ENCODE measurements at places on chromosomes 6 and 20.

- no peak for DNase-seq
Measured at GRCh38 chr20:46955601-46956556, 61.2 kb downstream of the EYA2 start.

DNA sequence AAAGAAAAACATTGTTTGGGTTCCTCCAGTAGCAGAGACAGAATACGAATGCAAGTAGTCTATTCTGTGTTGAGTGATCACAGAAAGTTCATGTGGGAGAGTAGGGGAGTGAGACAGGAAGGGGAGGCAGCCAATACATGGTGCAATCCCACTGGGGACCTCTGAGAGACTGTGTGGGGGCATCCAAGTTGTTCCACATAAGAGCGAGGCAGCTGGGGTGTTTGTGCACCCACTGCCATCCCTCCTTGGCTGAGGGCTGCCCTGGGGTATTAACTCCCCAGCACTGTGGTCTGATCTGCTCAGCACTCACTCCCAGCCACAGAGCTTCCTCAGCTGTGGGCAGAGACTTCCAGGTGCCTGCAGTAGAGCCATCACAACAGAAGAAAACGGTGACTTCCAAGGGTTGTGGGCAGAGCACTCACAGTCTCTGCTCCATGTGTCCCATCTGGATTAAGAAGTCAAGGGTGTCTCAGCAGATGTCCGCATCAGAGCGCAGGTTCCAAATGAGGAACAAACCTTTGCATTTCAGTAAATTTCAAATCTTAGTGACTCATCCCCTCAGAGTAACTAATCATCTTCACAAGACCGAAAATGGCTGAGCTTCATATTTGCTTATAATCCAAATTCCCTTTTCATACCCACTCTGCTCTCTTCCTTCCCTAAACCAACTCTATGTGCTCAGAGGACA is 101.9 kb upstream of the NAA20 start:
- no peak for DNase-seq

DNA sequence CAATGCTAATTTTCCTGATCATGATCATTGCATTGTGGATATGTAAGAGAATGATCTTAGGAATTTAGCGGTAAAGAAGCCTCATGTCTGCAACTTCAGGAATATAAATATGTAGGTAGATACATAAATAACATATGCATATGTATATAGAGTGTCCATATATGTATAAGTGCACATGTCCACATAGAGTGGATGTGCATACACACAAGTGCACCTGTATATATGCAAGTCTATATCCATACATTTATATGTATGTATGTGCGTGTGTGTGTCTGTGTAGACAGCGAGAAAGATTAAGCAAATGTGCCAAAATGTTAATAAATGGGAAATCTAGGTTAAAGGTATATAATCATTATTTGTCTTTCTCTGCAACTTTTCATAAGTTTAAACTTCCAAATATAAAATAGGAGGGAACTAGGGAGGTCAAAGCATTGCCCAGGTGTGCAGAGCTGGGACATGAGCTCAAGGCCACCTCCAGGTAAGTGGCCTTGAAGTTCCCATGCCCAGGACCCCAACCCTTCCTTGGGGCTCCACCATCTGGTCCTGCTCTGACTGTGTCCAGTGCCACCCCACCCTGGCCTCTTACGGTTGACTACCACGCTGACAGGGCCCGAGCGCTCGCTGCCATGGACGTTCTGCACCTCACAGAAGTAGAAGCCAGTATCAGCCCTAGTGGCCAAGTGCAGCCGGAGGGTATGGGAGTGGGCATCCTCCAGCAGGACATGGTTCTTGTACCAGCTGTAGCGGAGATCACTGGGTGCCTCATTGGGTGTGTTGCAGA is 9.6 kb downstream of the SIGLEC1 start:
- DNase-seq = no peak

DNA sequence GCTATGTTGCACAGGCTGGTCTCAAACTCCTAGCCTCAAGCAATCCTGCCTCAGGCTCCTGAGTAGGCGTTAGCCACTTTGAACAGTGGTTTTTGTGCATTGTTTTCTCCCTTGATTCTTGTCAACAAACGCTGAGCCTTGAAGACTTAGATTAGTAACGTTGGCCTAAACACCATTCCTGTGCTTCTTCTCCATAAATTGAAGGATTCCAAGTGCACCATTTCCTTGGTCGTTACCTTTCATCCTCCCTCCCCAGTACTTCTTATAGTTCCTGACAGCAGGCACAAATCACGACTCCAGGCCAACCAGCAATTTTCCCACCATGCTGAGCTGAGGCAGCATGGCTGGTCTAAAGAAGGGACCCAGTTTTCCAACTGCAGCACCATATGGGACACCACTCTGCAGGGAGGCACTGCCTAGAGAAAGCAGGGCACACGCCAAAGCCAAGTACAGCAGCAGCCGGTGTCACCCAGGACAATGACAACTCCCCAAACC is 8.9 kb downstream of the RPS10 start:
- DNase-seq = no peak

GRCh38 chr6:43302126-43302525 is 4.1 kb downstream of the SLC22A7 start:
- DNase-seq = no peak

DNA sequence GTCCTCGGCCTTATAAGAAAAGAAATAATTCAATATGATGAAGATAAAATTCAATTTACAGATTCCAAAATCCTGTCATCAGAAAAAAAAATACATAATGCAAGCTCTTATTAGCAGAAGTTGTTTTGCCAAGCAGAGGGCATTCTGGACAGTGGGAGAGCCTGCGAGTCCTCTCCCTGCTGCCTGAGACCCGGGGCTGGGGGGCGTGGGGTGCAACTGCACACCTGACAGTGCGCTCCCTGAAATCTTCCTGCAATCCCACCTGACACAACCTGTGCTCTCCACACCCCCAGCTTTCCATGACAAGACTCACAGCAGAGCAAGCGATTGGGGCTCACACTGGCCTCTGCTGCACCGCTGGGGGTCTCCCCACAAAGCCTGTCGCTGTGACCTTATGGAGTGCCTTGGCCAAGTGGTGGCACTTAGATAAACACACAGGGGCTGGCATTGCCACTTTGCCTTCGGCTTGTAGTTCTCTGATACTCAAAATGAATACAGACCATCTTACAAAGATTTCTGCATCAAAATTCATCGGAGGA is 130.3 kb upstream of the PDE10A start:
- DNase-seq = no peak

DNA sequence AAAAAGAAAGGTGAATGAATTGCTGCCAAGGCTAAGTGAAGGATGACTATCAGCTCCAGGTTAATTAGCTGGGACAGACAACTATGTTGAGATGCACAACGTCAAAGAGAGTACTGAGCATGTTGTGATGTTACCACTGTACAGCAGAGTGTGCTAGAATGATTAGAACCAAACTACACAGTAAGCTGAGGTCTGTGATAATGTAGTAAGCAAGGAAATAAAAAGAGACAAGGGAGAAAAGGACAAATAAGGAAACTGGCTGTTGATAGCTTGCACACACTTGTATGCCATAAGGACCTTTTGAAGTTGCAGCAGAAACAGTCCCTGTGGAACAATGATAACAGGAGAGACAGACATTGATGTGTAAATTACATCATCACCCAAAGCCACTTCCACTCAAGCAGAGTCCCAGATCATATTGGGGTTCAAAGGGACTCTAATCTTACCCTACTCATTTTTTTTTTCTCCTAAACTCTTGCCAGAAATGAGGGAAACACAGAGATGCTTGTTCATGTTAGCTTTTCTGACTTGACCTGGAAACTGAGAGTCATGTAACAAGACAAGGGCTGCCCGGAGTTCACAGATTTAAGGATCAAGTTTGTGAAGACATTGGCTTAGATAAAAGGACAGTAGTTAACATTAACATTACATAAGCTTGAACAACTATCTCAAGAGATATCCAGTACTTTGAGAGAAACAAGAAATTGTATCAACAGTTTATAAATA is 189.9 kb downstream of the CENPW start:
- no peak for DNase-seq

DNA sequence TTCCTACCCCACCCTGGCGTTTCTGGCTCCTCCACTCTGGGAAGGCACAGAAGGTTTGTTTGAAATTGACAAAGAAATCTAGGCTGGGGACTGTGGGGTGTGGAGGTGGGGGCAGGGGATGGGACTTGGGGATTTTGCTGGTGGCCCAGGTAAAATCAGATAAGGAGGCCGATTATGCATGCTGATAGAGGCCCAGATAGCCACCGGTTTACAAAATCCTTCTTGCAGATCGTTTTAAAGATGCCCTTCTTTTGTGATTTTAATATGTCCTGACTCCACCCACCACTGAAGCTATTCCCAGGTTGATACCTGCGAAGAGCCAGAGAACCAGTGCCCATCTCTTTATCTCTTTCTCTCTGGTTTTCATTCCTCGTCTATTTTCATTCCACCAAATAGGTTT is 104.9 kb downstream of the TFAP2C start:
- no peak for DNase-seq

GRCh38 chr6:20370393-20370792 is 31.3 kb upstream of the E2F3 start:
- DNase-seq = no peak

DNA sequence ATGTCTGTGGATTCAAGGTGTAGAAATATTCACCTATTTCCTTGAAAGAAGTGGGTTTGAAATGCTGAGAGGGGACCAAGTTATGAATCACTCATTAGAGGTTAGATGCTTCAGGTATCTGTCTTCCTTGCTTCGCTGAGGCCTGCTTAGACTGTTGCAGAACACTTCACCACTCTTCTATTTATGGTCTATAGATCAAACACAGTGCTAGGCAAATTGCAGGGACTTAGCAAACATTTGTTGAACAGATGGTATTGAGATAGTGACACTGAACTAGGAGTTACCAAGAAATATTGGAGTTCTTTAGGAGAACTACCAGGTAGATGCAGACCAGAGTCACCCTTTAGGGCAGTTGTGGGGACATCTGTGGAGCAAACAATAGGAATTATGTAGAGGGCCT is 123.8 kb downstream of the RFPL4B start:
- DNase-seq = no peak

DNA sequence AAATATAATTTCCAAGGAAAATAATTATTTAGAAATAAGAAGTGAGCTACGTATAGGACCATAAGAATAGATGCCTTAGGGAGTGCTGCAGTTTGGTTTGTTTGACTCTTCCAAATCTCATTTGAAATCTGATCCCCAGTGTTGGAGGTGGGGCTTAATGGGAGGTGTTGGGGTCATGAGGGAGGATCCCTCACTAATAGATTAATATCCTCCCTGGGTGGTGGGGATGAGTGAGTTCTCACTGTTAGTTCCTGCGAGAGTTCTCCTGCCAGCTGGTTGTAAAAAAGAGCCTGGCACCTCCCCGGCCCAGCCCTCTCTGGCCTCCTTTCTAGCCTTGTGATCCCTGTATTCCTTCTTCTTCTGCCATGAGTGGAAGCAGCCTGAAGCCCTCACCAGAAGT is 69.3 kb downstream of the RCAN2 start:
- DNase-seq = no peak

DNA sequence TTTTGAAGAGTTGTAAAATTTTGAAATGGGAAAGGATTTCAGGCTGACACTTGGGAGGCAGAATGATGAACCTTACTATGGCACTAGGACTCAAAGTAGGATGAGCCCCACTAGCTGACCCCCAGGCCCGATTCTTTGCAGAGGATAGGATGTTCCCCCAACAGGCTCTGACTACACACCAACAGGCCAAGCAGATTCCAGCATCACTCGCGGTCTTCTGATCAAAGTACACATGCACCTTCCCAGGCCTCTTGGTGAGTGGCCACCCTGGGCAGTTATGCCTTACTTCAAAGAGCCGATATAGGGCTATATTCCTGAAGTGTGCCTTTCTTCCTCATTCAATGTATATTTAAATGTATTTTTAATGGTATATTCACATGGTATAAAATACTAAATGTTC is 117.6 kb upstream of the TMEM181 start:
- no peak for DNase-seq

GRCh38 chr20:20489648-20490341 is 121.9 kb downstream of the INSM1 start:
- DNase-seq = no peak

GRCh38 chr6:7267466-7268091 is 45.4 kb downstream of the SSR1 start:
- no peak for DNase-seq

DNA sequence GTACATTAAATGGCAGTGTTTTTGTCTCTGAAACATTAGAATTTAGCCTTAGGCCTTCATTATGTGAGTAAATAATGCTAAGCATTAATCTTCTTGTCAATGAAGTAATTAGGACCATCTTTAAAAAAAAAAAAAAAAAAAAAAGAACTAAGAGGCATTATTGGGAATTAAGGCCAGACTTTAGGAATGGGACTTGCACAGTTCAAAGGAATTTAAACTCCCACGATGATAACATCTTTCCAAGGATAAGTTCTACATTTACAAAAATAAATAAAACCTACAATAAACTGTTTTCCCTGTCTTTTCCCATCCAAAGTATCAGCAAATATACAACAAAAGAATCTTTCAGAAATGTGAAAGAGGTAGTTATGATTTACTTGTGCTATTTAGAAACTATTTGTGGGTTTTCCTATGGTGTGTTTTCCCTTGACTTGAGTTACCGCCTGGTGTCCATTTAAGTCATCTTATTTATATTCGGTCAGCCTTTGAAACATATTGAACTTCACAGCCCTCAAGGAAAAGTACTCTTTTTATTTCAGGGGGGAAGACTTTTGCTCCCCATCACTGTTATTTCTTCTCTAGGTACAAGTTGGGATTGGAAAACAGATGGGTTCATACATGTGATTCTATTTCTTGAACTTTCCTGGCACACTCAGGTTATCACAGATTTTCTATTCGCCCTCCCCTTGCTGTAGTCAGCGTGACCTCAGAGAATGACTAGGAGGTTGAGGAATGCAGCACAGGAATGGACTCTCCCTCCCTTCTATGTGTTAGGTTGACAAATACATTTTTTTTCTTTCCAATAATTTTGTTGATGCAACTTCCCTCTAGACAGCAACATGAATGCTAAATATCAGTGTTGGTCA is 13.6 kb downstream of the STMND1 start:
- DNase-seq = no peak

DNA sequence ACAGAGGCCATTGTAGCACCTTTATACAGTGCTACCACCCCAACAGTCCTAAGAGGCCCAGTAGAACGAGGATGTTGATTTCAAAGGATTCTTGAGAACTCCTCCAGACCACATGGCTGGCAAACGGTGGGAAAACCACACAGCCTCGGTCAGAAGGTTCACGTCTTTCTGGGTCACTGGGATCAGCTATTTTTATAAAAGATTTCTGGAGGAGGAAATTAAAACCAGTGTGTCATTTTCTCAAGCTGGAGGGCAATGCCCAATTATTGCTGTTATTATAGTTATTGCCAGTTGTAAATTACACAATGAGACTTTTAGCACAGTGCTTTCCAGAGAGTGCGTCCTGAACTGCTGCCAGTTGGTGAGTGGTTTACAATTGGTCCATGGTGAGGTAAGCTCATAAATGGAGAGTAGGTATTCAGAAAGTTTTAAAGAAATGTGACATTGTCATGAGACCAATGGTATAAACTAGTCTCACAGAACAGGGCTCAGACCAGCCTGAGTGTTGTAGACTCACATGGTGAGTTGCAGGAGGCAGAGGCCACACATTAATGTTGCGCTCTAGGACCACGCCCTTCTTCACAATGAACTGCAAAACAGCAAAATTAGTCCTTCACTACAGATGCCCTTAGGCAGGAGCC is 8.4 kb upstream of the PPP1R14C start:
- no peak for DNase-seq

Measured in CD4-positive, CD25-positive, alpha-beta regulatory T cell (primary cell).